ENCODE measurements at places on chromosomes 6 and 20.
A peak's percentile ranks its signal among the peaks of the same experiment; 100 is the strongest.

- DNase-seq, result no peak
These were observed 179.6 kb upstream of the RAB32 start for GRCh38 chr6:146363838-146364607.

DNA sequence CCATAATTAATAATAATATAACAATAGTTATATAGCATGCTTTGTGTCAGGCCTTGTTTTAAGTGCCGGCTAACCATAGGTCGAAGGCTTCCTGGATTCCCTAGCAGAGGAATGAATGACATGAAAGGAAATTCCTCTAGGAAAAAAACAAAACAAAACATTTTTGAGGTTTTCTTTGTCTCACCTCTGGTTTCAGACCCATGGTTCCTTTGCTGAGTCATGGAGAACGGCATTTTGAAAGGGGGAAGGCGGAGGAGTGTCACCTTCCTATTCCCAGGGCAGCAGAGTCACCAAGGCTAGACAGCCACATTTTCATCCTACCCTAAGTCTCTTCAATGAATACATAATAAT lies 25.3 kb upstream of the CCND3 start:
- DNase-seq, result no peak

- no peak for DNase-seq
These were observed 28.4 kb upstream of the MAS1L start for GRCh38 chr6:29516108-29516507.

DNA sequence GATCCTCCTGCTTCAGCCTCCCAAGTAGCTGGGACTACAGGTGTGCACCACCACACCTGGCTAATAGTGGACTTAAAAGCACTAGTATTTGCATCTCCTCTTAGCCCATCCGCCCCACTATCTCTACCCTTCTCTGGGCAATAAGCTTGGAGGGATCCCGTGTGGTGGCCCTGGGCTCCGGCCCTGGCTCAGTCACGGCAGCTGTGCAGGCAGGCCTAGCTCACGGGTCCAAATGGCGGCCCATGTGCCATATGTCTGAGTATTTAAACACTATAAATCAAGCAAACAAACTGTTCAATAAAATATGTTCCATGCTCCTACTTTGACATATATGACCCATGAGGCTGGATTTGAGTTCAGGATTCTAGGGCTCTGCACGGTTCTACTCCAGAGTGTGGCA lies 118.4 kb downstream of the BANF2 start:
- DNase-seq, result no peak

GRCh38 chr20:4415281-4415680 lies 306.4 kb upstream of the PRND start:
- no peak for DNase-seq

GRCh38 chr6:139960671-139961070 lies 586.2 kb upstream of the CITED2 start:
- DNase-seq, result no peak

DNA sequence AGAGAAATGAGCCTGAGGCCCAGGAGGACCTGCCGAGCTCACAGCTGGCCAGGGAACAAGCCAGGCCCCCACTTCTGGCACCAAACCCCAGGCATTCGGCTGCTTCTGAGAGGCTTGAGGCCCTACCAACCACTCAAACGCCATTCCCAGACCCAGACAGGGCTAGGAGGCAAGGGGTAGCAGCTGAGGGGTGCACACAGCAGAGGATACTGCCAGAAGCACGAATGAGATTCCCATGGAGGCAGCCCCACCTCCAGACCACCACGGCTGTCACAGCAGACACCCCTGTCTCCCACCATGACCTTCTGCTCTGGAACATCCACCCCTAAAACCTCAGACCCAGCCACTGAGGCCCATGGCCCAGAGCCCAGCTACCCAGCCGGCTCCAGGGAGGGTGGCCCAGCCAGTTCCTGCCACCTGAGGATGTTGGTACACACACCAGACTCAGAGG lies 36.1 kb downstream of the NTSR1 start:
- DNase-seq, result no peak

GRCh38 chr6:41579088-41579610 lies 33.0 kb downstream of the FOXP4 start:
- no peak for DNase-seq

GRCh38 chr6:79671600-79672266 lies 40.6 kb downstream of the SH3BGRL2 start:
- peak; percentile 87 for DNase-seq

- no peak for DNase-seq
These were observed 33.1 kb upstream of the FAM135A start for GRCh38 chr6:70380252-70380651.

DNA sequence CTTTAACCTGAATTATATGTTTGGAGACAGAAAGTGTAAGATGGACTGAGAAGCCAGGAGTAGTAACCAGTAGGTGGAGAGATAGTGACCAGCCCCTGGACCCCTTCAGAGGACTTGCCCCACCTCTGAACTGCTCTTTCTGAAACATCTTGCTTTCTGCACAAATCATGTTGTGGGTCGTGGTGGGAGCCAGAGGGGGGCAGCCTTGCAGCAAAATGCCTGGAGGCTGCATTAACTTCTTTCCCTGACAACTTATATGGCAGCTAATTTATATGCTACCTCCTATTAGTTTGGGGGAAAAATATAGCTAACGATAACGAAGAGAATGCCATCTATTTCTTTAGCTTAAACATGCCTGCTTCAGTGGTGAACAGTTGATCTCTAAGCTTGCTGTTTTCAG lies 859.8 kb downstream of the MAFB start:
- DNase-seq, result no peak
